T-cell (primary cell): ENCODE measurements at places on chromosomes 4 and X.

GRCh38 chr4:53990641-53991040, 73.8 kb downstream of the CHIC2 start:
- no peaks in the 10 kb centered on the region for H3K4me1 ChIP-seq
- H3K36me3 ChIP-seq, result no peaks in the 10 kb centered on the region
- DNase-seq, result no peak
- no peak overlapping the region for H3K27ac ChIP-seq

DNA sequence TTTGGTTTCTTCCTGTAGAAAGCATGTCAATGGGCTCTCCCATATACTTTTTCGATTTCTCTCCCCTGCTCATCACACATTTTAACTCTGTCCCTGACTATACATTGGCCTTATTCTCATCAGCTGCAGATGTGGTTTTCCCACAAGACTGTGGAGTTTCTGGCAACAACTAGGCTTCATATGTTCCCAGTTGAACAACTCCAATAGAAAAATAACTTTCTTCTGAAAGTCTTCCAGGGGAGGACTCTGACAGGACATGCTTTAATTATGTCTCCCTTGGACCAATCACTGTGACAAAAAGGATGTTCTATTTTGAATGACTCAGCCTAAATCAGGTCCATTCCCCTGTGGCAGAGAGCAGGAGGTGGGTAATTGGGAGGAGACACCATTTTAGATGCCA, 28.1 kb downstream of the SPANXC start:
- no peaks in the 10 kb centered on the region for H3K27me3 ChIP-seq
- no peaks in the 10 kb centered on the region for H3K4me1 ChIP-seq
- H3K36me3 ChIP-seq, result no peaks in the 10 kb centered on the region
- H3K27ac ChIP-seq, result no peak overlapping the region
- DNase-seq, result no peak

- H3K27me3 ChIP-seq, result peaks cover 4% of the 10 kb centered on the region
- no peak overlapping the region for H3K4me3 ChIP-seq
- no peaks in the 10 kb centered on the region for H3K4me1 ChIP-seq
- no peak for DNase-seq
- H3K27ac ChIP-seq, result no peak overlapping the region
These were observed 61.3 kb upstream of the TXK start for GRCh38 chr4:48195374-48195773.

GRCh38 chrX:49066278-49066677, 7.5 kb downstream of the CCDC120 start:
- no peak overlapping the region for H3K4me3 ChIP-seq
- H3K36me3 ChIP-seq, result peaks cover 2% of the 10 kb centered on the region
- no peak for DNase-seq
- H3K27me3 ChIP-seq, result no peaks in the 10 kb centered on the region
- no peak overlapping the region for H3K27ac ChIP-seq

DNA sequence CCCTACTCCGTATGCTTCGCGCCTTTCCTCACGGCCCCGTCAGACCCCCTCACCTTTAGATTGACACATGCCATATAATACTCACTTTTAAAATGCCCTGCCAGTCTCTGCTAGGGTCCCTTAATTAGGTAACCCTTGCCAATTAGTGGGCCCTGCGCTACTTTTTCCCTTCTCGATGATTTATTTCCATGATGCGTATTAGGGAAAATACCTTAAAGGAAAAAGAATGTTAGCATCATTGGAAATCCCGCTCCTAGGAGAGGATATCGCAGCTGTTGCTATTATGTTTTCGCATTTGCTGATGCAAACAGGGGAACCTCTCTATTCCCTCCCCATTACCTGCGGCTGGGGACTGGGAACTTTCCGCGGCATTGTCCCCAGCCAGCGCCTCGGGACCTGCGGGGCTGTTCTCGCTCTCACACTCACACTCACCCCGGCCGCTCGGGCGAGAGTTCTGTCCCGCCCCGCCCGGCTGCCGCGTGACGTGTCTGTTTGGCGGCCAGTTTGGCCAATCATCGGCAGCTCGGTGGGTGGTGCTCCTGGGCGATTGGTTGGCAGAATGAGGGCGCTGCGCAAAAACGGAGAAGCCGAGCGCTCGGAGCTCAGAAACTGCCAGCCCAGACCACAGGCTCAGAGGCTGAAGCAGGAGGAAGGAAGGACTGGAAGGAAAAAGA, at the start of gene PCDH10:
PCDH10 (plus strand) TSS at position 605 of the 674 bp plus-strand sequence. CDS start 847 bp downstream, outside the sequence.
- no peak within 1 kb of the TSS for H3K4me3 ChIP-seq
- no peak for DNase-seq
- H3K27me3 ChIP-seq, result peaks cover 22% of the 10 kb centered on the region
- H3K4me1 ChIP-seq, result peaks cover 45% of the 10 kb centered on the region

DNA sequence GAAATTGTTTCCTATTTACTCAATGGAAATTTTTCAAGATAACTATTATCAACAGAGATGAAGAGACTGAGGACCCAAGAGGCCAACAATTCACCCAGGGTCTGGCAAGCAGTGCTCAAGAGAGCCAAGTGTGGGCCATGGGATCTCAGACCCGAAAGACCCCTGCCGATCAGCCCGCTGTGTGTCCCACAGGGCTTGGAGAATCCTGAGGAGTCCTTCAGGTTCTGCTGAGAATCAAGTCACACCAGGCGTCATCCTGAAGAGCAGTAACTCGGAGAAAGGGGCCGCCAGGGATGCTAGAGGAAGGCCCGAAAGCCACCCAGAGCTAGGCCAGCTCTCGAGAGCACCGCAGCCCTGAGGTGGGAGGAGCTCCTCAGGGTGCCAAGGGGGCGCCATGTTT, 48.7 kb downstream of the FGFRL1 start:
- H3K4me1 ChIP-seq, result peaks cover 18% of the 10 kb centered on the region
- no peaks in the 10 kb centered on the region for H3K36me3 ChIP-seq
- no peak for DNase-seq

- no peak overlapping the region for H3K27ac ChIP-seq
- H3K4me3 ChIP-seq, result no peak overlapping the region
- peaks cover 6% of the 10 kb centered on the region for H3K4me1 ChIP-seq
- H3K27me3 ChIP-seq, result no peaks in the 10 kb centered on the region
- no peak for DNase-seq
- H3K36me3 ChIP-seq, result peaks cover 5% of the 10 kb centered on the region
These were observed 55.2 kb downstream of the ARHGEF6 start for GRCh38 chrX:136725441-136726104.
